ENCODE measurements at places on chromosomes 3 and 15.

DNA sequence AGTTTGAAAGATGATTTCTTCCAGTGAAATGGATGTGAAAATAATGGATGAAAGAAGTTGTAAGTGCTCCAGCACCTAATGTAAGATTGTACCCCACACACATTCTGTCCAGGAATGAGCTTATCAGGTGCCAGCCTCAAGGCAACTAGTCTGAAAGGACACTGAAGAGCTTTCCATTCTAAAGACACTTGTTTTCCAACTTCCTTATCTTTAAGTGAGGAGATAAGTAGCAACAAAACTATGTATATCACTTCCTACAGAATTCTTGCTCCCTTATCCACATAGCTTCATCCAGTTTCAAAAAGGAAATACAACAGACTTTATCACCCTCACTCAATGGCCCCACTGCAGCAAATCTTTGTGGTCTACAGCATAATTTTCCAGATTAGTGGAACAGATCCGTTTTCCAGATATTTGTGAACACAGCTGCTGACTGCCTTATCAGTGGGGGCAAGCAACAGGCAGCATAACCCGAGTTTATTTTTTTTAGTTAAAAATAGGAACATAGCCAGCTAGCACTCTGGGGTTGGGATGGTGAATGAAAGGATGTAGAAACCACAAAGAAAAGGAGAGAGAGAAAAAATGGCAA is 60.6 kb downstream of the CD200R1L start:
- no peak for DNase-seq

- DNase-seq = no peak
Observed at GRCh38 chr15:76860201-76860600, 44.9 kb downstream of the SCAPER start.

DNA sequence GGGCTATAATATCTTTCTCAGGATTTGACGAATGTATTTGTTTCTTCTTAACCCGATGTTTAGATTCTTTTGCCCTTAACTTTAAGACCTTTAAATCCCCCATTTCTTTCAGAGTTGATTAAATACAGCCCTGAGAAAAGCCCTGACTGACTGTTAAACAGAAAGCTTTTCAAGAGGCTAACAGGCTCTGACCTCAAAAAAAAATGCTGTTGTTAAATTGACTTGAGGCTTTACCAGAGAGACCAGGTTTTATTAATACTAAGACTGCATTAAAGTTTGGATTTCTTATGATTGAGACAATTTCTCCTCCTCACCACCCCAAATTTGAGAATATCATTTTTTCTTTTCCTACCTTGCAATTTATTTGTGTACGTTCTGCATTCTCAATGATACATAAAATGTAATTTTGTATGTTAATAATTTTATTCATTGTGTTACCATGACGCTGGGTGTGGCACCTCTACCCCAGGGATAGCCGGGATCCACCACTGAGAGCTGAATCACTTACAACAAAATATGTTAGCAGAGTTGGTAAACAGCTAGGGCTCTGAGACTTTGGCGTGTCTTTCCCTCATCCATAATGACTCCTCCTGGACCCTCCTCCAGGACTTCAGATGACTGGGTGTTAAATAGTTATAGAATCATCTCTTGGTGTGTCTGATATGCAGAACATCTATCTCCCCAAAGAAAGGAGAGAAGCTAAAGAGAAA is 753.5 kb downstream of the NAALADL2 start:
- no peak for DNase-seq

- no peak for DNase-seq
Observed at GRCh38 chr3:81776643-81777042, 15.2 kb upstream of the GBE1 start.

- no peak for DNase-seq
Observed at GRCh38 chr15:88950600-88951160, 37.5 kb upstream of the MFGE8 start.

DNA sequence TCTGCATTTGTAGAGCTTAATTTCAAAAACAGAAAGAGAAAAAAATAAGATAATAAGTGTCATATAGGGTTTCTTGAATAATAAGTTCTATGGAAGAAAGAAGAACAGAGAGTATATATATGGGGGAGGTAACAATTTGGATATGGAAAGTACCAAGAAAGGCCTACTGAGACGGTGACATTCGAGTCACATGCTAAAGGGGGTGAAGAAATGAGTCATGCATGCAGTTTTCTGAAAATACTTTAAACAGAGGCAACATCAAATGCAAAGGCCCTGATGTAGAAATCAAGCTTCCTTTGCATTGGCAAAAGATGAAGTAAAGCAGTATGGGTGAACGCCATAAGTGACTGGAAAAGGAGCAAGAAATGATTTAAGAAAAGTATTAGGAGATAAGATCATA is 371.6 kb upstream of the ZNF385D start:
- no peak for DNase-seq

- DNase-seq = no peak
Observed at GRCh38 chr3:40745381-40746106, 220.8 kb downstream of the ZNF621 start.
